ENCODE measurements at places on chromosomes 4 and X.

DNA sequence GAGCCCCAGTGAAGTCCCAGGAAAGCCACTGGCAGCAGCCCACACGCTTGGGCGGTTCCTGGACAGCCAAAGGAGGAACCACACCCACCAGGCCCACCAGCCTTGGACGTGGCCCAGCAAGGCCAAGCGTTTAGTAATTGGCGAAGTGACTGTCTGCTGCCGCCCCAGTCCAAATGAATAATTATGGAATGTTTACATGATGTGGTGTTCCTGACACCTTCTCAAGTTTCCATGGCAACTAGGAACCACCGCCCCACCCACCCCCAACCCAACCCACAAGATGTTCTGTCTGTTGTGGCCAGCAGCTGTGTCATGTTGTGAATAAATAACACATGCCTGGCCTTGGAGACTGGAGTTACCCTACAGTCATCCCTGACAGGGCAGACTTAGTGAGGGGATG, 22.3 kb downstream of the APLN start:
- DNase-seq: no peak

DNA sequence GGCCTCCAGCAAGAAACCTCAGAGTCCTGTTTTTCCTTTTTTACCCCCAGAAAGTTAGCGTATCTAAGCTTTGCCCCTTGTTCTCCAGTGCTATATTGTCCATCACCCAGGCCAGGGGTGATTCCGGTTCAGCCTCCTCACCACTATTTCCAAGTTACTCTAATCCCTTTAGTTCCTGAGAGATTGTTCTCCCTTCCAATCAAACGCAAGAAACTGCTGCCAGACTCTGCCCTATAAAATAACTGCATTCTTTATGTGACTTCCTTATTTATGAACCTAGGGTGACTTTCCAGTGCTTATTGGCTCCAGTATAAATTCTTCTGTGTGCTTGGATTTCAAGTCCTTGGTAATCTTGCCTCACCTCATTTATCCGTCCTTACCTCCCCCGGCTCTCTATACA, 65.7 kb downstream of the CLCN5 start:
- DNase-seq: no peak

DNA sequence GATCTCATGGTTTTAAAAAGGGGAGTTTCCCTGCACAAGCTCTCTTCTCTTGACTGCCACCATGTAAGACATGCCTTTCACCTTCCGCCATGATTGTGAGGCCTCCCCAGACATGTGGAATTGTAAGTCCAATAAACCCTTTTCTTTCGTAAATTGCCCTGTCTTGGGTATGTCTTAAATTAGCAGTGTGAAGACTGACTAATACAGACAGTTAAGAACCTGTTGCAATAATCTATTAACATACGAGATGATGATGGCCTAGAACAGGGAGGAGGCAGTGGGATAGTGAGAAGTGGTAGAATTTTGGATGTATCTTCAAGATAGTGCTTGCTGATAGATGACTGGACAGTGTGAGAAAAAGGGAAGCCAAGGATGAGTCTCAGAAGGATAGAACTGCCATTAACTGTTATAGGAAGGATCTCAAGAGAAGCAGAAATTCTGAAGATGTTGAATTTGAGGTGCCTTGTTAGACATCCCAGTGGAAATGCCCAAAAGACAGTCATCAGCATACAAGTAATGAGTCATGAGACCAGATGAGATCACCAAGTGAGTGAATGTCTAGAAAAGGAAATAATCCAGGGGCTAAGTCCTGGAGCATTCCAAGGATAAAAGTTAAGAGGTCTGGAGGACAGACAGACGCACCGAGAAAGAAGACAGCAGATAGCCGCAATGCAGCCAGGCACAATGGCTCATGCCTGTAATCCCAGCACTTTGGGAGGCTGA, 38.8 kb upstream of the UGDH start:
- DNase-seq: no peak

DNA sequence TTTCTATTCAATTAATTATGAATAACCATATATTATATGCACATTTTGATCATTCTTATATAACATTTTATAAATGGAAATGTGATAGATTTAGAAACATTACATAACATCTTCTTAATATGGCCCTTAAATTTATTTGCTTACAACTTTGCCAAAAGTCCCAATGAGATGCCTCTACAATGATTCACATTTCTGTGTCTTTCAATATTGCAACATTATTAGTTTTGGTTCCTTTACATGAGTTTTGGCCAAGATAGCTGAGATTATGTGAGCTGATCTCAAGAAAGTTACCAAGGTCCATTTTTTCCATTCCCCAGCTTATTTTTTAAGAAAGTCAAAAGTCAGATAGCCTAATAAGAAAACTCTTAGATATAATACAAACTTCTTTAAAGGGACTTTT, 361.2 kb downstream of the PCDH7 start:
- no peak for DNase-seq

GRCh38 chr4:158991534-158992155, 111.2 kb upstream of the RAPGEF2 start:
- no peak for DNase-seq
